ENCODE measurements at places on chromosomes 16 and 17.

DNA sequence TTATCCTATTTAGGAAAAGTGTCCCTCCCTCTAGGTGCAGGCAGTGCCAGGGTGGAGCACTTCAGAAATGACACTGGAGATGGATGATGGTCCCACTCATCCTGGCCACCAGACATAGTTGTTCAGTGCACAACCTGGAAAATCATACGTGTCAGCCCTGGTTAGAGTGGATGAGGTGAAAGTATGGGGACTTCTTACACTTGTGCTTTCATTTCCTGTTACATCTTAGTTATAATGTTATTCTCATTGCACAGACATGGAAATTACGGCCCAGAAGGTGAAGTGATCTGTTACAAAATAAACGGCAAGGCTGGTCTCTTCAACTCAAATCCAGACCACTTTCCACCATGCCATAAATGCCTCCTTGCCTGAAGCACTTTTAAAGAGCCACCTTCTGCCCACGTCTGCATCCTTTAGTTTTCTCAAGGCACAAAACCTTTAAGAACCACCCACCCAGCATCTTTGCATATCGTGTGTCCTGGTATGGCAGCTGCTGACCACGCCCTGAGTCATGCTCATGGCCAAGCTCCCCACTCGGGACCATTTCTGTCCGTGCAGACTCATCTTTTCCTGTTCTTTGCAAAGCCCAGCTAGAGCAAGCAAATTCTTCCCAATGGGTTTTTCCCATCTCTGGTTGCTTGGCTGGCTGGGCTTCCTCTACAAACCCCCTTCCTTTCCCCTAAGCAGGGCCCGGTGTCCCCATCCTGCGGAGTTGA, 22.4 kb downstream of the TBC1D3B start:
- no peak for DNase-seq

- DNase-seq: no peak
Observed at GRCh38 chr16:81860287-81861266, 81.5 kb downstream of the PLCG2 start.

DNA sequence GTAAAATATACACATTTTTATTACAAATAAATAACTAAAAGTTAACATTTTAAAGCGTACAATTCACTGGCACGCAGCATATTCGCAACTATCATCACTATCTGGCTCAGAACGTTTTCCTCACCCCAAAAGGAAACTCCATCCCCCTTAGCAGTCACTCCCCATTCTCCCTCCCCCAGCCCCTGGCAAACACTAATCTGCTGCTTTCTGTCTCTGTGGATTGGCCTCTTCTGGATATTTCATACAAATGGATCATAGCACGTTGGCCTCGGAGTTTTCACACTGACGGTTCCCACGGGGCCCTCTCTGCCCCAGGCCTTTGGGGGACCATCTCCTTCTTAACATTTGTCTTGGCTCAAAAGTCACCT, 64.6 kb downstream of the RTN4RL1 start:
- DNase-seq: no peak

- peak; percentile 37 for DNase-seq
Observed at GRCh38 chr17:49337884-49338283, 24.2 kb downstream of the ZNF652 start.

- DNase-seq: no peak
Observed at GRCh38 chr17:32772453-32773025, 104.4 kb downstream of the MYO1D start.

- DNase-seq: no peak
Observed at GRCh38 chr16:85312174-85312573, 199.9 kb upstream of the CIBAR2 start.

GRCh38 chr16:81374550-81374949, 59.8 kb downstream of the GAN start:
- DNase-seq: no peak

DNA sequence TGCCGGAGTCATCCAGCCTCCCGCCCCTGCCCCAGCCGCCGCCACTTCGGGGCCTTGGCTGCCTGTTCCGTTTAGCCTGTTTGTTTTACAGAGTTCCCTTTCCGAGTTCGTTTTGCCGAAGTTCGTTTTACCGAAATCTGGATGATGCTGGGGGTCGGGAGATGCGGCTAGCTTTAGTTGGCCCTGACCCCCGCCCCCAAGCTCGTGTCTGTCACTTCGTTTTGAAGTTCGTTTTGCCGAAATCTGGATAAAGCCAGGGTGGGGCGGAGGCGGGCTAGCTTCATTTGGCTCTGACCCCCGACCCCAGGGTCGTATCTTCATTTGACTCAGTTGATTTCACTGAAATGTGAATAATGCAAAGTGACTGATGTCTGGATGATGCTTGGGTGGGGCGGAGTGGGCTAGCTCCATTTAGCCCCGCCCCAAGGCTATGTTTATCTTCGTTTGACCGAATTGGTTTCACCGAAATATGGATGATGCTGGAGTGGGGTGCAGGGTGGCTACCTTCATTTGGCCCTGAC, 591 bp downstream of the PSMD7 start:
- DNase-seq: peak; percentile 39

DNA sequence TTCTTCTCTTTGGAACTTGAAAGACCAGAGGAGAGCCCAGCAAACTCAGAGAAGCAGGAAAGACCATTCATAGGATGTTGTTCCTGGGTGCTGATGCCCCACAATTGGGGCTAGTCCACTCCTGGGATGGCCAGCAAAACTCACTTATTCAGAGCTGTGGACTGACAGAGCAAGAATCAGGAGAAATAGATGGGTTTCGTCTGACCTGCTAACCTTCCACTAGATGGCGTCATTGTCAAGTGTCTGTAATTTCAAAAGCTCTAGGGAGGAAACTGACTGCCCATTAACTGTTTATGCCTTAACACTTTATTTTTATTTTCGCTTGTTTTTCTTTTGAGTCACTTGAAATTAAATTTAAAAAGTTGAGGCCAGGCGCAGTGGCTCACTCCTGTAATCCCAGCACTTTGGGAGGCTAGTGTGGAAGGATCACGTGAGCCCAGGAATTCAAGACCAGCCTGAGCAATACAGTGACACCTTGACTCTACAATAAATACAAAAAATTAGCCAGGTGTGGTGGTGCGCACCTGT, 28.7 kb upstream of the MILR1 start:
- DNase-seq: peak; percentile 59

DNA sequence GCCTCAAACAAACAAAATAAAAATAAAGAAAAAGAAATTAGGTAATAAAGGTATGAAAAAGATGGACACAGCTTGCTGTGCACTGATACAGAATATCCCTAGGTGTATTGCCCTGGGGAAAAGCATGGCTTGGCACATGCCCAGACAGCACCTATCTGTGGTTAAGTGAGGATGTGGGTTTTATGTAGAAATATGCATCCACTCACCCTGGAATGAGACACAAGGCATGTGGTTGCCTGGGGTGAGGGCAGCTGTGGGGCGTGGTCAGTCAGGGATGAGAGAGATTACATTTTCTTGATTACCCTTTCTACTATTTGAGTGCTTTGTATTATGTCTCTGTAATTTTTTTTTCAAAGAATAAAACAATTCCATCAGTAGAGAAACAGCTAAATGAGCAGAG, 6.9 kb downstream of the PLLP start:
- peak; percentile 61 for DNase-seq

GRCh38 chr16:18783430-18784341, 6.4 kb downstream of the RPS15A start:
- no peak for DNase-seq

DNA sequence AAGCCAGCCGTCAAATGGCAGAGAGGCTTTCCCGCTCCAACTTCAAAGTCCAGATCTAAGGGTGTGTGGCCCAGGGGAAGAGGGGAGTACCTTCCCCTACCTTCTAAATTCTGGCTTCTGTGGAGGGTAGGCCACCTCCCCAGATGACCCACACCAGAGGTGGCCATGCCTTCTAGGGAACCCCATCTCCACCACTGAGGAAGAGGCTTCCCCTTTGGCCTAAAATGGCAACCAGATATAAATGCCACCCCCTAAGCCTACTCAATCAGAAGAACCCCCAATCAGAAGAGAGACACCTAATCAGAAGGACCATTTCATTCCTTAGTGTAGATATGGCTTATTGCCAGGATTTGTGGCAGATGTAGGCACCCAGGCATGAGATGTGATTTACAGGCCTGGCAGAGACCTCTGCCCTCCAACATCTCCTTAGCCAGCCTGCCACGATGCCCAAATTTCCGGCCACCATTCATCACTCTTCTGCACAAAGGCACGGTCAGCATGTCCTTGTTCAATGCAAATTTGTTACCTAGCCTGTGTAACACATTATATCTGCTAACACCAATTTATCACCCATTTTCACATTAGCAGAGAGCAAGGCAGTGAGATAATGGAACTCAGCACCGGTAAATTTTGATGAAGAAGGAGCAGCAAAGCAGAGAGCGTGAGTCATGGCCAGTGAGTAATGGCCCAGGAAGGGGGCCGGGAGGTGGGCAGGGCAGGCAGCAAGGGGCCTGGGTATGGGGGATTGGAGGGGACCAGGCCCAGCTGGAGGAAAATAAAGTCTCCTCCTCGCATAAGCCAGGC, 1.2 kb upstream of the MGAT5B start:
- DNase-seq: peak; percentile 54

GRCh38 chr17:31452561-31453110, 61.2 kb downstream of the RAB11FIP4 start:
- no peak for DNase-seq

DNA sequence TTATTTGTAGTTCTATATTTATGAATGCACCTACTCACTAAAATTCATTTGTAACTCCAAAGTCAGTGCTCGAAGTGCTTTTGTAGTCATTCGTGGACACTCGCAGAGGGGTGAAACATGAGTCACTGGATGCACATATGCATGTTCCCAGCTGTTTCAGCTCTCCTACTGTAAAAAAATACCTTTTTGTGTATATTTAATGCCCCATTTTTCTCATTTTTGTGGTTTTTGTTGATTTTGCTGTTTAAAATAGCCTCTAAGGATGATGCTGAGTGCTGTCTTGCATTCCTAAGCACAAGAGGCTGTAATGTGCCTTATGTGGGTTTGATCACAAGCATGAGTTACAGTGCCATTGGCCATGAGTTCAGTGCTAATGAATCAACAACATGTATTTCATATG, 30.6 kb downstream of the CENPV start:
- peak; percentile 48 for DNase-seq

DNA sequence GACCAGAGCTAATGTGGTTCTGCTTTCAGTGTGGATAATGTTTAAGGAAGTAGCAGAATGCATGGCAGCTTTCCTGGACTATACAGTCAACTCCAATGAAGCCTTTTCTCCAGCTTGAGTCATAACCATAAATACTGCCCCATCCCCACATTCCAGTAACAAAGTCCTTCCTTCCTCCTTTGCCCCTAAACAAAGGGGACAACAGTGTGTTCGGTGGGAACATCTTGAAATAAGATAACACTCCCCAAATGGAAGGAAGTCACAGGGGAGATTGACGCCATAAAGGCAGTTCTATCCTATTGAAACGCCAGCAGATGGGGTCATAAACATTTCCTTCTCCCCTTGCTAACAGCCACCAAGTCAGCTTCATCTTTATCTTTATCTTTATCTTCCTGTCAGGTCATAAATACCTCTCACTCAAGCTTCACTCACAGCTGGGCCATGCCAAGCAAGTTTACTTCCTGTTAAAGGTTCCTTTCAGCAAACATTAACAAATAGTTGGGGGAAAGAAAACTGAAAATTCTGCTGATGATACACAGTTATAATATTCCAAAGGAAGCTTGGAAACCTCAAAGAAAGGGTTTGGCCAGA, 136.7 kb downstream of the SNX11 start:
- DNase-seq: peak; percentile 37

GRCh38 chr17:77494664-77495435, 354.1 kb downstream of the SEC14L1 start:
- DNase-seq: peak; percentile 54

DNA sequence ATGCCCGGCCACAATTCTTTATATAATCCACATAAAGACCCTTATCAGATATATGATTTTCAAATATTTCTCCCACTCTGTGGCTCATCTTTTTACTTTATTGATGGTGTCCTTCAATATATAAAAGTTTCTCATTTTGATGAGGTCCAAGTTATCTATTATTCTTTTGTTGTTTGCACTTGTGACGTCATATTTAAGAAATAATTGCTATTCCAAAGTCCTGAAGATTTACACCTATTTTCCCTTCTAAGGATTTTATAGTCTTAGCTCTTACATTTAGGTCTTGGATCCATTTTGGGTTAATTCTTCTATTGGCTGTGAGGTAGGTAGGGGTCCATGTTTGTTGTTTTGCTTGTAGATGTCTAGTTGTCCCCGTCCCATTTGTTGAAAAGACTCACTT, 3.0 kb upstream of the MLYCD start:
- no peak for DNase-seq

DNA sequence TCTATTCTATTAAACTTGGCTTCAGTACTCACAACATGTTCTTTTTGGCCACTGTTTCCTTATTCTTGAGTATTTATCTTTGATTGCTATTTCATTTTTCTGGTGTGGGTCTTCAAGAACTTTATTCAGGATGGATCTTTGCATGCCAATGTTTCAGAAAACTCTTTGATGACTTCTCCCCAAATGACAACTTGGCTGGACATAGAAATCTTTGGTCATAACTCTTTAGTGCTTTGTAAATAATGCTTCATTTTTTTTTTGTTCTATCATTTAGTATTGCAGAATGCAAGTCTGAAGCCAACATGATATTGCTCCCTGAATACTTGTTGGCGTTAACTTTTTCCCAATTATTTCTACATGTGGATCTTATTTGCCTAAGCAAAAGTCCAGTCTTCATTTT, 103.6 kb upstream of the HS3ST2 start:
- no peak for DNase-seq

DNA sequence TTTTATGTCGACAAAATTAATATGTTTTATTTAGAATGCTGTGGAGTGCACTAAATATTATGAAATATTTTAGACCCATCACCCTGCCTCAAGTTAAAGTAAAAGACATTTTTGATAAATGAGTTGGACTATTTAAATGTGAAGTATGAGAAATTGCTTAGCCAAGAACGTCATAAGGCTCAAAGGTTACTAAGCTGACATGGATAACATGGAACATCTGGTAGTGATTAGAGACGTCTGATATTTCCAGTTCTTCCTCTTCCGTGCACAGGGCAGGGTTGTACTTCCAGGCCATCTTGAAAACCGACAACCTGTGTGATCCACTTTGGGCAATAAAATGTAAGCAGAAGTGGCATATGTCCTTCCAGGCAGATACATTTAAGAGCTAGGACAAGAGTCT, 7.2 kb upstream of the CCL8 start:
- DNase-seq: no peak

- no peak for DNase-seq
Observed at GRCh38 chr17:29667969-29668368, 45.3 kb upstream of the CORO6 start.

DNA sequence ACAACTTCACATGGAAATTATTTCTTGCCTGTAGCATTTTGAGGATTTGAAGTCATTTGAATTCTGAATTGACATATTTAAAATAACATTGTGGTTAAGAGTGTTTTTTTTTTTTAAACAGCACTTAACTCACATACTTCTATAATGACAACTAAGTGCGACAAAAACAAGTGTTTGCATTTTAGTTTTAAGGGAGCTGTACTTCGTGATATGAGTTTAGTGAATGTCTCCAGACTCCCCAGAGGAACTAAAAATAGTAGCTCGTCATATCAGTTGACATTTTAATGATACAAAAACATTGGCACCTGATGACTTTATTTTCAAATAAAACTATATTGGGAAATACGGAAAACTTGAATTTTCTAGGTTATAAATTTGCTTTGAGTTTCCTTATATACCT, 389.6 kb upstream of the MON1B start:
- DNase-seq: no peak
